ENCODE measurements at places on chromosomes 11 and 22.
A peak's percentile ranks its signal among the peaks of the same experiment; 100 is the strongest.

DNA sequence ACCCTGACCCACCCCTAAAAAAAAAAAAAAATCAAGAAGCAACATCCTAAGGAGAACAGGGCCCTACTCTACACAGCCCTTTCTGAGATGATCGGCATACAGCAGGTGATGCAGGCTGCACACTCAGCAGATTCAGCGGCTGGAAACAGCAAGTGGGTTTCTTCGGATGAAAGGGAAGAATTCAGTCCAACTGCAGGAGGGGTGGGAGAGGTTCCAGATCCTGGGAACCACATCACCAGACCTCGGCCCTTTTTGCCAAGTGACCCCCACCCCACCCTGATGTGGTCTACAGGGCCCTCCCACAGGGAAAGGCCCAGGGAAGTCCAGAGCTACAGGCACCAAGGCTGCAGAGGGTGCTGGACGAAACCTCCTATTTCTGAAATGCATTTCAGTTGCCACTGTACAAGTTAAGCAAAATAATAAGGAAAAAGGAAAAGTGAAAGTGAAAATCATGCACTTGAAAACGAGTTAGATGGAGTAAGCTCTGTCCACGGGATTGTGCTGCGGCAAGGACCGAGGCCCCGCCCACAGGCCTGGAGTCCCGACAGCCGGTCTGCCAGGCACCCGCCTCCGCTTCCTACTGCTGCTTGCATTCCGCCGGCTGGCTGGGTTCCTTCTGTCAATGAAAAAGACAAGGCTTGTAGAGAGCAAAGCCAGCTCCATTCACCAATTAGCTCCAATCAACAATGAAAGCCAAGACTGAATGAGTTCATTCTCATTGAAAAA is 16.0 kb upstream of the PHLDA2 start:
- peak; percentile 26 for DNase-seq

DNA sequence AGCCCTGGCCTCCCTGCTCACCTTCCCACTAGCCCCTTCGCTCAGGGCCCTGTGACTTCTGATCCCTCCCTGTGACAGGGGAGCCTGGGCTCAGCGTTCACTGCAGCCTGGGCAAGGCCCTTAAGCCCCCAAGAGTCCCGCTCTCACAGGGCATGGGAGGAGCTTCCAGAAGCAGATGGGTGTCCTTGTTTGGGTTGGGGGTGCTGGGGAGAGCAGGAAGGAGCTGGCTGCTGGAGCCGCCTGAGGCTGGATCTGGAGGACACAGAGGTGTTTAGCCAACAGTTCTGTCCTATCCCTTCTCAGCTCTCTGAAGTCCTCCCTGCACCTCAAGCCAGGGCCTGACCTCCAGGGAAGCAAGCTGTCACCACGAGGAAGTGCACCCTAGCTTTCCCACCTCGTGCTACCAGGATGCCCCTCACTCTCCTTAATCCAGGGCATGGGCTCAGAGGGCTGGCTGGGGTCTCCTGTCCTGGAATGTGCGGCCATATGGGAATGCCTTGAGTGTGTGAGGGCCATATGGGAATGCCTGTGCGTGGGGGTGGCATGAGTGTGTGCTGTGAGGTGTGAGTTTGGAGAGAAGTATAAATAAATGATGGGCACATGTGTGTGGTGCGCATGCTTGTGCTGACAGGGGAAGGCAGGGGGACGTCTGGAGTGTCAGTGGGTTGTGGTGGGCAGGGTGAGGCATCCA is 25.0 kb upstream of the TUB start:
- no peak for DNase-seq

DNA sequence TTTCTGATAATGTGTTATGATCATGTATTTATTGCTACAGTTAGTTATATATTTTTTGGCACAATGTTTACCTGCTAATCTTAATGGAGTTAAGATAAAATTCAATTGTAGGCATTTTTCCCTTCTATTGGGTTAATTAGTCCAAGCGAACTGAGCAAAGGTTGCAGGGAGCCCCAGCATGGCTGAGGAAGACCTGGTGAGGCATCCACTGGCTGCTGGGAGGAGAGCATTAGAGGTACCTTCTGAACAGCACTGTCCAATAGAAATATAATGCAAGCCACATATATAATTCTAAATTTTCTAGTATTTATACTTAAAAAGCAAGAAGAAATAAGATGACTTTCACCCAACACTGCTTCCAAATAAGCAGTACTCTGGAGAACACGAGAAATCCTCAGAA is 689 bp upstream of the TMEM126A start:
- DNase-seq, result no peak

GRCh38 chr11:72778535-72779494 is 15.0 kb downstream of the STARD10 start:
- no peak for DNase-seq

DNA sequence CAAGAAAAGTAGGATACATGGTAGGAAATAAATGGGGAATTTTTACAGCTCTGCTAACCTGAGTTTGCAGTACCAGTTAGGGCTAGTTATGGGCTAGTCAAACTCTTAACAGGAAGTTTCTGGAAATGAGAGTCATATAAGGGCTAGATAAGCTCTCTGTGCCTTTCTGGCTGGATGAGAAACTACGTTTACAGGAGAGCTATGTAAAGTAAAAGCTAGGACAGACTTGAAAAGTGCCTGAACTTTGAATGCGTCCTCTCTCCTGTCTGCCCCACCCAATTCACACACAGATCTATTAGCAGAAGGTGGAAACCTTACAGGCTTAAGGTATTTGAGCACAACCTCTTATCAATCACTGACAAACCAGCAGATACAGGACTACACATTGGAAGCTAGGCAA is 167.1 kb downstream of the SNX19 start:
- DNase-seq, result no peak

DNA sequence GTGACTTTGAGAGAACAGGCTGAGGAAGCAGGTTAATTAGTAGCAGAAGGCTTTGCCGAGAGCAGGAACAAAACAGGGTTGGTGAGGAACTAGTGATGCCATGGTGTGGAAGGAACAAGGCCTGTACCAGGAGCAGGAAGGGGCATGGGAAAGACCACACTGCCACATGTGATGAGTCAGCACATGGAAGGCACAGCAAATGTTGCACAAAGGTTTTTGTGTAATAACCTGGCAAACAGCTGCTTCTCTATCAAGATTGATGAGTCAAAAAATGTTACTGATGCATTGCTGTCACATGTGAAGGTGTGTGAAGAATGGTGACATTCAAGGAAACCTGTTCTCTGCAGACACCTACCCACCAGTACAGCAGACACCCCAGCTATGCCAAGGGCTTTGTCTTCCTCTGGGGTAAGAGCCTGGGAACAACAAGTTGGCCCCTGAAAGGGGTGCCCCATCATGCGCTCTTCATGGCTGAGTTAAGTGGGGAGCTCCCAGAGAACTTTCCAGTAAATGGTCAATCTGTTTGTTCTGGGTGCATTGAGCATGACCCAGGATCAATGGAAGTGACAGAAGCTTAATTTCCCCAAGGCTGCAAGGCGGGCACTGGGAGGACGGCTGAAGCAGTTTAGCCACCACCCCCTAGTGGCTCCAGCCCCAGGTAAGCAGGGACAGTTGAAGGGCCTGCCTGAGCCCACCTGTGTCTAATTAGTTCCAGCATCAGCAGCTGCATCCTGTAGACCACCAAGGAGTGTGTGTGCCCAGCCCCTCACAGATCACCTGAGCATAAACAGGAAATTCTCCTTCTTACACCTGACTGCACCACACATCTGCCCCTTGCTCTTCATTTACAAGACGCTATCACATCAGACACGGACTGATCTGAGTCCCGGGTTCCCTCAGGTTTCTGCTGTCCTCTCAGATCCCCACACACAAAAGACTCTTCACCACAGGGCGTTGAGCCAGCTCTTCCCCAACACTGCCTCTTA is 47.6 kb downstream of the GGTLC2 start:
- no peak for DNase-seq

DNA sequence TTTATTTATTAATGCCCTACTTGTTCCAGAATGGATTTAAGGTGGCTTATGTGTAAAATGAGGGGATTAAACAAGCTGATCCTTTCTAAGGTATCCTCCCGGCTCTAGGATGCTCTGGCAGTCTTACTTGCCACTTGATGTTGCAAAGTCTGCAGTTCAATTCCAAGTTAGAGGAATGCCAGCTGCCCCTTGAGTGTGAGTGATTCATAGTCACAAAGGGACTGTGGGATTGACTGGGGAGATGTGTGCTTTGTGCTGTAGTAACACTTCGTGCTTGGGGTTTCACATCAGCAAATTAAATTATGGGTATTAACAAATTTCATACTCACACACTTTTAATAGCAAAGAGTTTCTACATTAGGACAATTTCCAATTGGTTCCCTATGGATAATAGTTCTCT is 550.8 kb upstream of the CADM1 start:
- no peak for DNase-seq

DNA sequence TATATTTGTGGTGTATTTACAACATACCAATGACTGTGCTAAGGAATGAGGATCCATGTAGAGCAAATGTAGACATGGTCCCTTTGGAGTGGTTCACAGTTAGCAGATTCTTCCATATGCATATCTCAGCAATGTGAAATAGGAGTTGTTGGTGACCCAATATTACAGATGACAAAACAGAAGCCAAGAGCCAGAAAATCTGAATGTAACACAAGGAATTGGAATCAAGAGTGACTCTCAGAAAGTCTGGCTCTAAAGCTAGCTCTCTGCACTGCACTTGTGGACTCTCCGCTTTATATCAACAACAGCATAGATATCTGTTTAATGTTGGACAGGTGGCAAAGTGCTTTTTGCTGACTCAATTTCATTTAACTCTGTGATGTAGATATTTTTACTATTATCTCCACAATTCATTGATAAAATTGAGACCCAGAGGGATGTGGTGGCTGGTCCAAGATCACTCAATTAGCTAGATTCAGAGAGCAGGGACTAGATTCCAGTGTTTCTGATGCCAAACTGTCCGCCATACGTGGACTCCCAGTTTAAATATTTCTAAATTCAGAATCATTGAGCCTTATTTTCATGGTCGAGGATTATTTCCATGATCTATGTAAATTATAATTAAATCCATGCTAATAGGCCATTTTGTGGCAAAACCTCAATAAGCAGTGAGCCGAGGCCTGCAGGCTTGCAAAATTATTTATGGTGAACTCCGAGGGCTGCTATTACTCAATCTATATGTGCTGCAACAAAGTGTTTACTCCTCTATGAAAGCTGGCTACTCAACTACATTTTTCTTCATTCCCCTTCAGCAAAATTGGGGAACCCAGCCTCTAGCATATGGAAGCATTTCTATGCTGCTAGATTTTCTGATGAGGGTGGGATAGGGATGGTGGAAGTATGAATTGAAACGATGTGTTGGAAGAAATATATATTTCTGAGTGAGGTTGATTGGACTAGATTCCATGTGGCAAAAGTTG is 21.1 kb upstream of the TENM4 start:
- DNase-seq, result no peak

DNA sequence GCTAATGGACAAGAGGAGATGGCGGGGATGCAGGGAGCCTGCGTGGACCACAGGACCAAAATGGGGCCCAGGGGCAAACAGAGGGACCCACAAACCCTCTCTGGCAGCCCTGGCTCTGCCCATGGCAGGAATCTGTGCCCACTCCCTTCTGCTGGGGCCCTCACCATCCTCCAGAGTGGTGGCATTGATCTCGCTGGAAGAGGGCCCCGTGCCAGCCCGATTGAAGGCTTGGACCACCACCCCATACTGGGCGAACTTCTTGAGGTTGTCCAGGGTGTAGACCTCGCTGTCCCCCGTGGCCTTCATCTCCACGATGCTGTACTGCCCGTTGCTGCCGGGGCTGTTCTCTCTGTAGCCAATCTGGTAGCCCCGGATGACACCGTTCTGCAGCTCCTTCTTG is 137.1 kb downstream of the CEP164 start:
- DNase-seq, result no peak

DNA sequence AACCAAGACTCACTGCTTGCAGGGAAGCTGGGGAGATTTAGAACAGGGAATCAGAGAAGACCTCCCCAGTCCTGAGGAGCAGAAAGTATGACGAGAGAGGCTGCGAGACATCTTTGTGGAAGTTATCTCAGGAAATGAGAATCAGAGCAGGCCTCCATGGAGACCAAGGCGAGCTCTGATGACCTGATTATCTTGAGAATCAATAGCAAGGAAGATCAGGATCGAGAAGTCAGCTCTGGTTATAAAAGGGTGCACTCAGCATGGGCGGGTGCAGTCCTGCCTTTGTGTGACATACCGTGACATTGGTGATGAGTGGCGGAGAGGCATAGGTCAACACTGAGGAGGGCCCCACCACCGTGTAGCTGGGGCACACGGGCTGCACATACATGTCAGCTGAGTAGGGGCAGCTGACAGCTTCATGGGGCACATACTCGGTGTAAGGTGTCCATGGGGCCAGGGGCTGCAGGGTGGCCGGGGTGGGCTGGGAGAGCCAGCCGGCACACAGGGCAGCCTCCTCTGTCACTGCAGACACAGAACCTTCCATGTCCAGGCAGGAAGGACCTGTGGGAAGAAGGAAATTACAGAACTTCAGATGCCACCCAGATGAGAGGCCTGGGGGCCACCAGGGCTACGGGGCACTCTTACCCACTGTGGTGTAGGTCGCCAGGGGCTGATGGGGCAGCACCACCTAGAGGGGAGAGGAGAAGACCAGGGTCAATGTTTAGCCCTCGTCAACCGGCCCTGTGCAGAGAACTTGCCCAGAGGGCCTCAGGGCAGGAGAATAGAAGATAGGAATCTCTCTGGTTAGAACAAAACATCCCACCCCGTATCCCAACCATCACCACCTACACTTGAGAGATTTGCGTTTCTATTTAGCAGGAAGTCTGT is 21.7 kb downstream of the POU2AF1 start:
- DNase-seq, result no peak

GRCh38 chr11:65616575-65617001 is 1.0 kb downstream of the PCNX3 start:
- DNase-seq, result no peak

DNA sequence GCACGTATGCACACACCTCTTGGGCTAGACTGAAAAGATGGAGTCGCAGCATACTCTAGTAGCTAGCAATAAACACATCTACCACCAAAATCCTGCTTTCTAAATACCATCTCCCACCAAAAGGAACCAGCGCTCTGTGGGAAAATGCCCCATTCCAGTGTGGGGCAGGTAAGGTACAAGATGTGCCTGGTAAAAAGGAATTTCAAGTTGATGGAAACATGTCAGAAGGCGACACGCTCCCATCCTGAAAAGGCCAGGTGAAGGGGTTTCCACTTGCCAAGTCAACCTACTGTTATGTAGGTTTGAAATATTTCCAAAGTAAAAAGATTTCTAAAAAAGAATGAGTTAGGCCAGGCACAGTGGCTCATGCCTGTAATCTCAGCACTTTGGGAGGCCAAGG is 8.8 kb downstream of the DGCR2 start:
- no peak for DNase-seq

DNA sequence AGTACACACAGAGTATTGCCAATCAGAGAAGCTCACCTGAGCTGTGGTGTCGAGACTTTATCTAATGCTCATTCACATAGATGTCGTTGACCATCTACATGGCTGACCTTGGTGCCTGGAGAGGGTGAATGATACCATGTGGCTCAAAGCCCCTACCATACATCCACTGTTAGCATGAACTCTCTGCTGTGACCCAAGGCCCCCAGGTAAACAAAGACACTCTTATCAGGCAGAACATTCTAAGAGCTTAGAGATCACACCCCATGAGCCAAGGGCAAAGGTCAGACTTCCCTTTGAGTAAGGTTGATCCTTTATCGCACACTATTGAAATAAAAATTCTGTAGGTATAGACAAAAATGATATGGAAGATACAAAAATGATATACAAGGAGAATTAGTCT is 15.0 kb upstream of the PIWIL3 start:
- no peak for DNase-seq

- no peak for DNase-seq
These were observed 48.2 kb upstream of the FTH1 start for GRCh38 chr11:62015615-62016014.

GRCh38 chr11:113484223-113484622 is 9.0 kb upstream of the DRD2 start:
- no peak for DNase-seq

All from CD4-positive, CD25-positive, alpha-beta regulatory T cell (primary cell).